ENCODE measurements at places on chromosomes 16 and 17. TPM values are rescaled to one million over a fixed set of nuclear protein-coding genes. Genes with fewer than 3 reads are reported as not detected.

The SLC13A2 gene
- not detected for total RNA-seq

The KRTAP1-1 gene
- total RNA-seq, result not detected

The KRTAP3-1 gene
- total RNA-seq, result not detected

GRCh38 chr17:57880086-57880456 is 30.2 kb upstream of the MRPS23 start:
- DNase-seq, result no peak

GRCh38 chr17:41535764-41536481 is 7.8 kb upstream of the KRT19 start:
- no peak for DNase-seq

The AGRP gene
- total RNA-seq, result not detected

- DNase-seq, result no peak
These were observed 702 bp downstream of the TENT4B start for GRCh38 chr16:50153596-50154419.

DNA sequence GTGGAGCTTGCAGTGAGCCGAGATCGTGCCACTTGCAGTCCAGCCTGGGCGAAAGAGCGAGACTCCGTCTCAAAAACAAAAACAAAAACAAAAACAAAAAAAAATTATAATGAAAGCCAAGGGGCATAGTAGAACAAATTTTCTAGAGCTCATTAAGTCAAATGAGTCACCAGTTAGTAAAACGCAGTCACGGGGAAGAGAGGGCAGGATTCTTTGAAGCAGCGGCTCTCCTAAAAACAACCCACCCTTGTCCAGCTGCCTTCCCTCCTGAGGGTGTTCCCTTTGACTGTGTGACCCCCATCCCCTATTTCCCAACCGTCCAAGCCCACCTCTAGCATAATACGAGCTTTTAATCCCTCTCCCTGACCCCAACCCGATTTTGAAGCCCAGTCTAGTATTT is 44.1 kb upstream of the STH start:
- no peak for DNase-seq

The GDPD1 gene
- 4.2 TPM for total RNA-seq

The WFIKKN2 gene
- total RNA-seq, result not detected

The PCTP gene
- 14.9 TPM for total RNA-seq

GRCh38 chr17:59520251-59520650 is 45.2 kb upstream of the DHX40 start:
- no peak for DNase-seq

DNA sequence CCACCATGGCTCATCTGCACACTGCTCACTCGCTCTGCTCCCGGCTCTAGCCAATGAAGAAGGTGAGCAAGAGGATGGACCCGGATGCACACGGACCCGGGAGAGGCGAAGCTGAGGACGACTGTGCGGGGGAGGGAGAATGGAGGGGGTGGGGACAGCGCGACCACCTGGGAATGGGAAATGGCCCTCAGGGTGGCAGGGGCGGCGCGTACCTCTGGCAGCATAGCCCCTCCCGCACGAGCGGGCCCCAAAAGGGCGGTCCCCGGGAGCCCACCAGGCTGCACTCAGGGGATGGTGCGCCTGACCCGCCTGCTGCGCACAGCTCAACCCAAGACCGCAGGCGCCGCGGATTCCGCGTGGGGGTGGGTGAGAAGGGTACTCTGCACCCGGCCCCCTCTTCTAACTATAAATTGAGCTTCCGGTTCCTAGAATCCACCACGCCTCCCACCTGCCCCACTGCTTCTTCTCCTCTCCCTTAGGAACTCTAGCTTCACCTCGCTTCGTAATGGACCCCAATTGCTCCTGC is 6.1 kb downstream of the MT1H start:
- DNase-seq, result no peak

GRCh38 chr17:81339191-81339533 is 44.1 kb upstream of the SLC38A10 start:
- no peak for DNase-seq

- DNase-seq, result no peak
These were observed 23.4 kb downstream of the NUP85 start for GRCh38 chr17:75228847-75229246.

GRCh38 chr17:63881935-63882601 is at the start of gene GH2:
Gene GH2, minus strand, starts transcription at chr17:63881944. Its CDS starts 143 bp downstream, at chr17:63881801.
- no peak for DNase-seq

All from astrocyte (in vitro differentiated cells and primary cell).